Central memory CD4-positive, alpha-beta T cell (primary cell): ENCODE measurements at places on chromosomes 2 and 18.
A peak's percentile ranks its signal among the peaks of the same experiment; 100 is the strongest.

DNA sequence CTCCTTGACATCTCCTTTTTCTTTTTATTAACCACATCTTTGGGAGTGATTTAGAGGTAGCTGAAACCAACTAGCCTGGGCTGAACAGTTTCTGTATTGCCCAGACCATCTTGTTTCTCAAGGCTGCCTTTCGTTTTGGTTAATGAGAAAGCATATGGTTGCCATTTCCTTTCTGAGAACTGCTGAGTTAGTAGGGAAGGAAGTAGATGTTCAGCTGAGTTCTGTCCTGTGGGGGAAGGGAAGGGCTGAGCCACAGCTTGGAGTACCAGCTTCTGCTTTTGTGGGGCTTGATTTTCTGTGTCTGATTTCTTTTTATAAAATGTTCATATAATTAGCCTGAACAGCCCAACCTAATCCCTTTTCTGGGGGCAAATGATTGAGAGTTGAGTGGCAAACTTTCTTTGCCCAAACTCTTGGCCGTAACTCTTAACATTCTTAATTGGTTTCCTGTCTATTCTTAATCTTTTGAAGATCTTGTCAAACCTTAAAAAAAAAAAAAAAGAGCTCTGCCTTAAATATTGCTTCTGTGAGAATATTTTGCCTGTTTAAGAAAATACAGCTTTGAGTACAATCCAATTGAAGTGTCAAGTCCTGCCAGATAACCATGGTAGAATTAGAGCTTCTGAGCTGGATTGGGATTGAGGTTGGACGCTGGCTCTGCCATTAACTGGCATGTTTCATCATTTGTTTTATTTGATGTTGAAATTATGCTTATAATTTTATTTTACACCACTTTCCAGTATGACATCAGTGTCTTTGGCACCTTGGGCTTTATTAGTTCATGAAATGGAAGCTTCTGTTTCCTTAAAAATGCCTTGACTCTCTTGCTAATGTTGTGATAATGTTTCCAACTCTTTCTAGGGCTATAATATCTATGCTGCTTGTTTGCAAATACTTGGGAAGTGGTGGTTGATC is 1.9 kb upstream of the NABP1 start:
- DNase-seq: peak; percentile 83

- no peak for DNase-seq
Observed at GRCh38 chr18:65017372-65017760, 733.4 kb upstream of the CDH7 start.

DNA sequence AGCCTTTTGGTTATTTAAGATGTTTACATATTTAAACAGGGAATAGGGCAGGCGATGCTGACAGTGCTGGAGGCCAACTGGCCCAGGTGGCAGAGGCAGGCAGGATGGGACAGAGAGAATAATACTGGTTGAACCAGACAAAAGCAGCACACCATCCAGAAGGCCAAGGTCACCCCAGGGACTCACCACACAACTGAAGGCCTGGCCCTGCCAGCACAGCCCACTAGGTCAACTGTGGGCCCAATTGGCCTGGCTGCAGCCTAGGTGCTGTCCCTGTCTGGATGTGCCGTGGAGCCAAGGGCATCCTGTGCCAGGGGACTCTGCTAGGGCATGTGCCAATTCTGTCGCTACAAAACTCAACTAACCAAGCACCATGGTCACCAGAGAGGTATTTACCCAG is 69.2 kb downstream of the RNF152 start:
- DNase-seq: no peak

GRCh38 chr18:10926621-10927161 is 222.7 kb downstream of the PIEZO2 start:
- no peak for DNase-seq

DNA sequence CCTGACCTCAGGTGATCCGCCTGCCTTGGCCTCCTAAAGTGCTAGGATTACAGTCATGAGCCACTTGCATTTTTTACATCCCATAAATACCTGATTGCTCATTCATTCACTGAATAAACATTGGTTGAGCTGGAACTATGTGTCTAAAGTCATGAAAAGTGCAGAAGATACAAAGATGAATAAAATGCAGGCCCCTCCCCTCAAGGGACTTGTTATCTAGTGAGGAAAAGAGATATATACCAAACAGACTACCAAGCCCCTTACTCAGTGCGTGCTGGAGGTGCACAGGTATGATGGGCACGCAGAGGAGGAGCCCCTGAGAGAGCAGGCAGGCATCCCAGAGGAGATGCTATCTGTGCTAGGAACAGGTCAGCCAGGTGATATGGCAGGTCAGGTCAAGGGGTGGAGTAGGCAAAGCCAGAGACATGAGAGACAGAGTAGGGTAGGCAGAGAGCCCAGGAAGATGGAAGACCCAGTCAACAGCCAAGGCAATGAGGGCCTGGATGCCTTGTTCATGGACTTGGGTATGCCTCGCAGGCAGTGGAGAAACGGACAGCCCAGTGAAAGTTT is 7.7 kb downstream of the FHL2 start:
- DNase-seq: no peak

GRCh38 chr2:84459018-84459943 is at the start of gene SUCLG1:
TSS of gene SUCLG1 (minus strand) at chr2:84459280. CDS start at chr2:84459269, 11 bp downstream.
- DNase-seq: peak; percentile 89

DNA sequence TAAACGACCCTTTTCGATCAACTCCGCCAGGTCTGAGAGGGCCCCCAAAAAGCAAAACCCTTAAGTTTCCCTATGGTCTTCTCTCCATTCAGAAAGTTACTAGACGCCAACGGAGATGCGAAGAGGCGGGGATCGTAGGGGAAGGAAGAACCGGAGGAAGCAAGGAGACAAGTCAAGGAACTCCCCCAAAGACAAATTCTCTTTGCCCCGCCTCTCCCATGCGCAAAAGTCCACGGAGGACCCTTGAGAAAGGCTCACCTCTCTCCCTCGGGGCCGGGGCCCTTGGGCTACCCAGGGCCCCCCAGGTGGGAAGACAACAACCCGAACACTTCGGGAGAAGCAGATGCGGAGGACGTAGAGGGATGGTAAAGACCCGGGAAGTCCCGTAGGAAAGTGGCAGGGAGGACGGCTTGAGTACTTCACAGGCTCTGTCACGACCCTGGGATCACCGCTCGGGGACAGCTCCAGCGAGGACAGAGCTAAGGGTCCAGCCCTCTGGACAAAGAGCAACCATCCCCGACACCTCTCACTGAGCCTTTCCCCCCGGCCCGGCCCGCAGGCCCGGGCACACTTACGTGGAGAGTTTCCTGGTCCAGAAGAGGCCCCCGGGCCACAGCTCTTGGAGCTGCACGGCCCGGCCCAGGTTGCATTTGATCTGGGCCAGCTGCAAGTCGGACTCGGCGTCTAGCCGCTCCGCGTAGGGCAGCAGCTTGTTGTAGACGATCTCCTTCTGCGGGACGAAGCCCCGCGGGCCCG is 647 bp downstream of the PSME4 start:
- DNase-seq: peak; percentile 19

GRCh38 chr2:194705398-194705797 is 951.6 kb upstream of the SLC39A10 start:
- no peak for DNase-seq
